ENCODE measurements at places on chromosomes 5 and 9.

- no peak for DNase-seq
Measured at GRCh38 chr5:120509053-120509452, 45.0 kb downstream of the PRR16 start.

DNA sequence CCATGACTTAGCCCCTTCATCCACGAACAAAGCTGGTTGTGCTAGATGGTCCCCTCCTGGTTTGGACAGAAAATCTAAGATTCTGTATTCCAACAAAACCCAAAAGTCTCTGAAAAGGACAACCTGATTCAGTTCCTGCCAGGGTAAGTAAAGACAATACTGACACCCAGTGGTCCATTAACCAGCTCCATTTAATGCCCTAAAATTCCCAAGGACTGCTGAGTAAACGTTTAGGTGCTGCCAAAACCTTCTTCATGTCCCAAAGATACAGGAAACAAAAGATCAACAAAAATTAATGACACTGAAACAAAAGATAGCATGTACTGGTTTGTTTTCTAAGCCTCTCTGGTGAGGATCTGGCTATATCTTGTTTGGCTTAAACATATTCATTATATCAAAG, 25.3 kb upstream of the PPP1R2B start:
- DNase-seq: no peak

DNA sequence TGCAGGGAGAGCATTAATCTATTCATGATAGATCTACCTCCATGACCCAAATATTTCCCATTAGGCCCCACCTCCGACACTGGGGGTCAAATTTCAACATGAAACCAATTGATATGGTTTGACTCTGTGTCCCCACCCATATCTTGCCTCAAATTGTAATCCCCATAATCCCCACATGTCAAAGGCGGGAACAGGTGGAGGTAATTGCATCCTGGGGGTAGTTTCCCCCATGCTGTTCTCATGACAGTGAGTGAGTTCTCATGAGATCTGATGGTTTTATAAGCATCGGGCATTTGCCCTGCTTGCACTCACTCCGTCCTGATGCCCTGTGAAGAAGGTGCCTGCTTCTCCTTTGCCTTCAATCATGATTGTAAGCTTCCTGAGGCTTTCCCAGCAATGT, 153.5 kb downstream of the SV2C start:
- no peak for DNase-seq

GRCh38 chr9:128087262-128087661, 19.2 kb downstream of the SLC25A25 start:
- DNase-seq: no peak

- no peak for DNase-seq
Measured at GRCh38 chr5:155434681-155435080, 421.1 kb downstream of the KIF4B start.

- peak; percentile 3 for DNase-seq
Measured at GRCh38 chr9:83956086-83956435, 24.0 kb downstream of the HNRNPK start.

DNA sequence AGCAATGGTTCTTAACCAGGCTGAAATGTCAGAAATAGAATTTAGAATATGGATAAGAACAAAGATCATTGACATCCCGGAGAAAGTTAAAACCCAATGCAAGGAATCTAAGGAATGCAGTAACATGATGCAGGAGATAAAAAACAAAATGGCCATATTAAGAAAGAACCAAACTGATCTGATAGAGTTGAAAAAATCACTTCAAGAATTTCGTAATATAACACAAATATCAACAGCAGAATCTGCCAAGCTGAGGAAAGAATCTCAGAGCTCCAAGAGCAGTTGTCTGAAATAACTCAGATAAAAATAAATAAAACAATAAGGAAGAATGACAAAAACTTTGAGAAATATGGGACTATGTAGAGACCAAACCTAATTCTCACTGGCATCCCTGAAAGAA, 37.8 kb upstream of the TAS2R1 start:
- no peak for DNase-seq

DNA sequence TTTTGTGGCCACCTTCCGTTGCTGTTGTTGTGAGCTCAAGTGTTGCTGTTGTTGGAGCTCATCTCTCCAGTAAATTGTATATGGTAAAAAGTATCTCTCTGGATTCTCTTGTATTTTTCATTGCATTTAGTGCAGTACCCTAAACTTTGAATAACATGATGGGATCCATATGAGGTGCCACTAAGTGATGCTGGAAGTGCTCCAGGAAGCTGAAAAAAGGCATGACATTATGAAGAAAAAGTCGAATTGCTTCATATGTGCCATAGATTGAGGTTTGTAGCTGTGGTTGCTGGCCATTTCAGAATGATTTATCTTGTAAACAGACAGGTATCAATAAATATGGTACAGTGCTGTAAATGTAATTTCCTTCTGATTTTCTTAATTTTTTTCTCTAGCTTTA, 5.5 kb downstream of the MARCHF6 start:
- DNase-seq: no peak

GRCh38 chr9:1606253-1606652, 408.9 kb upstream of the SMARCA2 start:
- DNase-seq: no peak

DNA sequence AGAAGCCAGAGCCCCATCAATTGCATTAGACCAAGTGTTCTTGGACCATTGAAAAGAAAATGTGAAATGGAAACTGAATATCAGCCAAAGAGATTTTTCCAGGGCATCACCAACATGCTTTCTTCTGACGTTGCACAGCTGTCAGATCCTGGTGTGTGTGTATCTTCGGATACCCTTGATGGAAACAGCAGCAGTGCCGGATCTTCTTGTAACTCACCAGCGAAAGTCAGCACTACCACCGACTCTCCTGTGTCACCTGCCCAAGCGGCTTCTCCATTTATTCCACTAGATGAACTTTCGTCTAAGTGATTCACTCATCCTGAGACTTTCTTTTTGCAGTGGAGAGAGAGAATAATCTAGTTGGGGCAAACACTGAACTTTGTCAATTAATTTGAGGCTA, 75.7 kb downstream of the PIP5K1B start:
- no peak for DNase-seq
